Activated CD4-positive, alpha-beta T cell treated with anti-CD3 and anti-CD28 coated beads, Interleukin-2, amount 50 U/mL, for 16 hours (primary cell): ENCODE measurements at places on chromosomes 2 and 18.

- no peak for DNase-seq
These were observed 15.6 kb downstream of the PLCD4 start for GRCh38 chr2:218623366-218623705.

- DNase-seq = no peak
These were observed 47.3 kb downstream of the TMEM163 start for GRCh38 chr2:134671513-134671912.

DNA sequence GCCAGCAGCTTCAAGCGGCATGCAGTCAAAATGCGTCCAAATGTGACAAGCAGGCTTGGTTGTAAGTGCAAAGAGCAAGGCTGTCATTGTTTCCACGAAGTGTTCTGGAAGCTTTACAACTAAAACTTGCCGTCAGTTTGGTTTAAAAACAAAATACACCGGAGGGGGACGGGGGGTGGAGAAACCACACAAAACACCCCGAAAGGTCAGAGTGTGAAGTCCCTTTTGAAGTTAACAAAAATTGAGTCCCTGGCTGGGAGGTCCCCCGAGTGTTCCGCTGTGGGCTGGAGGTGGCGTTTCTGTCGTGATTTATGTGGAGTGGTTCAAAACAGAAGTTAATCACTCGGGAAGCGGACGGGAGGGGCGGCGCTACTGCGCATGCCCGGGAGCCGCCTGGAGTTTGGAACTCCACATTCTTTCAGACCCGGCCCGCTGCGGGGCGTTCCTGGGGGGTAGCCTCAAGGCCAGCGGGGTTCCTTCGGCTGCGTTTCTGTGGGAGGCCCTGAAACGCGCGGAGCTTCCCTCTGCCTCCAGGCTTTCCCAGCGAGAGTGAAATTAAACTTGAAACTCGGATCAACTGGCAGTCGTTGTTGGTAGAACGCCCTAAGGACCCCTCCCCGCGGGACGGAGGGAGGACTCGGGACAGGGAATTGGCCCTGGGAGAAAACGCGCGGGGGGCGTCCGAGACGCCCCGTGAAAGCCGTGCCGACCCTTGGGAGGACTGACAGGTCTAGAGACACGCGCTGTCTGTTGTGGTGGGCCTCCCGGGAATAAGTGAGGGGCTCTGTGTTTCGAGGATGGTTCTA is 1.4 kb downstream of the TGIF1 start:
- DNase-seq = peak; percentile 78

DNA sequence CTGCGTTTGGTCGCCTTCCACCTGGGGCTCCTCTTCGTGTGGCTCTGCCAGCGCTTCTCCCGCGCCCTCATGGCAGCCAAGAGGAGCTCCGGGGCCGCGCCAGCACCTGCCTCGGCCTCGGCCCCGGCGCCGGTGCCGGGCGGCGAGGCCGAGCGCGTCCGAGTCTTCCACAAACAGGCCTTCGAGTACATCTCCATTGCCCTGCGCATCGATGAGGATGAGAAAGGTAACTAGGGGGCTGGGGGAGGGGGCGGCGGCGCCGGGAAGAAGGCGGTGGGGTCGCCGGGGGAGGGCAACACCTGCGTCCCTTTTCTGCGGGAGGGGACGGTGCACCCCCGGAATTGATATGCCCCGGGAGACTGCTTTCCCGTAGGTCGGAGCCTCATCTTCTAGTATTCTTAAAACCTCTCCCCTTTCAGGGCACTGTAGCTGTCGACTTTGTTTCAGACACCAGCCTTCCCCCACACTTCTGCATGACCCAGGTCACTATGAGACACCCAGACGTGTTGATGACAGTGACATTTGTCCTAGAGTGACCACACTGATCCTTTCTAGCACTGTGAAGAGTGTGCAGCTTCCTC is 755 bp downstream of the SPAST start:
- peak; percentile 11 for DNase-seq

DNA sequence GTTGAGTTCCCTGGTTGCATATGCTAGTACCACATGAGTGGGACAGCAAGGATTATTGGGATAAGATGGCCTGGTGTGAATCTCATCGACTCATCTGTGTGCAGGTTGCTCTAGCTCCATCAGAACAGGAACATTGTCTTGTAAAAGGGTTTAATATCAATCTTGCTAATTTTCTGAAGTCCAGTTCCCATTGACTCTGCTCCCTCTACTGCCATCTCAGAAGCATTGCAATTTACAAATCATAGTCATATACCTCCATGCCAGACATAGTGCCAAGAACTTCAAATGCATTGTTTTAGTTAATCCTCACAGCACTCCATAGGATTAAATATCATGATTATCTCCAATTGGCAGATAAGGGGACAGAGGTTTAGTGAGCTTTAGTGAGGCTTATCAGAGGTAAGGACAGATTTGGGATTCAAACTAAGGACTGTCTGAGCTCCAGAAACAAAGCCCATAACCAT is 4.8 kb upstream of the STAT4 start:
- DNase-seq = peak; percentile 53

- peak; percentile 65 for DNase-seq
These were observed at the start of gene TET3 for GRCh38 chr2:73984203-73984921. Gene TET3 (plus strand): TSS chr2:73984910. CDS start chr2:73986404, 1,494 bp downstream.

DNA sequence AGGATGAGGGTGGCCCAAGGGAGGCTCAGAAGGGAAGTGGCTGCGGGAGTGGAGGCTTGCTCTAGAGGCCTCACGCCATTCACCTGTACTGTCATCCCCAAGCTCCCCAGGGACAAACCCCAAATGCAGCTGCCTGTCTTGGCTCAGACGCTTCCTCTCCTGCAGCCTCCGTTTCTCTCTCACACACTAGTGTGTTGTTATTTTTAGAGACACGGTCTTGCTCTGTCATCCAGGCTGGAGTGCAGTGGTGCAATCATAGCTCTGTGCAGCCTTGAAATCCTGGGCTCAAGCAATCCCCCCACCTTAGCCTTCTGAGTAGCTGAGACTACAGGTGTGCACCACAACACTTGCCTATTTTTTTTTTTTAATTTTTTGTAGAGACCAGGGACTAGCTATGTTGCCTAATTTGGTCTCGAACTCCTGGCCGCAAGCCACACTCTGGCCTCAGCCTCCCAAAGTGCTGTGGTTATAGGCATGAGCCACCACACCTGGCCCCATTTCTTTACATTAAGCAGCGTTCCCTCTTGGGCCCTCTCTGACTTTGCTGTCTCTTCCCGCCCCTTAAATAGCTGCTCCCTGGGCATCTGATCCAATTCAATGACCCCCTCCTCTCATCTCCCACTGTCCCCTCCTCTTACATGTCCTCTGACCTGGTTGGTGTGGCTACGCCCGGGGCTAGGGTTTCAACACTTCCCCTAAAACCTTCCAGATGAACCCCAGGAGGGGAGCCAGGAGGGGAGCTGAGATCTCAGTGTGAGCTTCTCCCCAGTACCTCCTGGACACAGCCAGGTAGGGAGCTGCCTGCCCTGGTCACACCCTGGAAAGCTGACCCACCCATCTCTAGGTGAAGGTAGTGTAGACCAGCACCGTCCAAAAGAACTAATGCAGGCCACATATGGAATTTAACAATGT is 24.0 kb upstream of the LOXHD1 start:
- no peak for DNase-seq

- DNase-seq = peak; percentile 49
These were observed 229.1 kb upstream of the RBBP8 start for GRCh38 chr18:22703883-22704585.

DNA sequence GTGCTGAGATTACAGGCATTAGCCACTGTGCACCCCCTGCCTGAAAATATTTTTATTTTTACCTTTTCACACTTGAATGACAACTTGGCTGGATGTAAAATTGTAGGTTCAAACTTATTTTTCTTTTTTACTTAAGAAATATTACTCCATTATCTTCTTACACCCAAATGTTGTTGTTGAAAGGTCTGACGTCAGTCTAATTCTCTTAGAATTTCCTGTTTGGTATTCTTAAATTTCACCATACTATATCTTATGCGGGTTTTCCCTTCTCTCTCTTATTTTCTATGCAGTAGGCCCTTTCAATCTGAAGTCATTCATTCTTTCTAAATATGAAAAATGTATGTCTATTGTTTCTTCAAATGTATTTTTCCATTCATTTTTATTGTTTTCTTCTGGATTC is 29.1 kb upstream of the RAB11FIP5 start:
- DNase-seq = no peak

GRCh38 chr2:216548901-216549331 is 50.3 kb downstream of the RPL37A start:
- no peak for DNase-seq

DNA sequence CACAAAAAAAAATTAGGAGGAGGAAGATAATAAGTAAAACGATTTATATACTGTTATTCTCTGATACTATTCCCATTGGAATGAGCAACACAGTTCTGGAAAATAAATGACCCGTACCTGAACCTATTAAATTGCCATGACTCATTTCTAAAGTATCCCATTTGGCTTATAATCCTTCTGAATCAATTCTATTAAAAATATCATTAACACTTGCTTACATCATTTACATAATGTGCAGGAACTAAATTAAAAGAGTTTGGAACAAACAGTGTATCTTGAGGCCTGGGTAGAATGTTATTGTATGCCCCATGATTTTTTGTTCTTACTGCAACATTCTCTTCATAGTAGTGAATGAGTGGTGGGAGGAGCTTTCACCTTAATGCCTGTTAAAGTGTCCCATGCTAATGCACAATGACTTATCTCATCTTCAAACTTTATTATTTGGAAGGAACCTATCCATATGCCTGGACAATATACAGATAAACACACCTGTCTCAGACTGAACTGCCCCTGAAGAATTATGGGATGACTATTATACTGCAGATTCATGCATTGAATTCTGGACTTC is 549.9 kb upstream of the ACVR2A start:
- no peak for DNase-seq

- DNase-seq = peak; percentile 47
These were observed 1.8 kb downstream of the ZFP36L2 start for GRCh38 chr2:43224571-43225092.

- no peak for DNase-seq
These were observed 117.2 kb downstream of the CMPK2 start for GRCh38 chr2:6748406-6749067.

DNA sequence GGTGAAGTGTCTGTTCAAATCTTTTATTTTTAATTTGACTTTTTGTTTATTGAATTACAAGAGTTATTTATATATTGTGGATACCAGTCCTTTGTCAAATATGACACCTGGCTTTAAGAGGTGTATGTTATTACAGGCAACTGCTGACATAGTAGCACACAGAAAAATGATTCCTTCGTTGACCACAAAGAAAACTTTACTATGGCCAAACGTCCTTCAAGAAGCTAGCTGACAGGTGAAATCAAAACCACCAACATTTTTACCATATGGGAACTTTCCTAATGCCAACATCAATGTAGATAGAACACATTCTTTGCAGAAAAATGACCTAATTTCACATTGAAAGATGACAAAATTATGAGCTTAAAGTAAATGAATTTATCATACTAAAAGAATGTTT is 6.4 kb upstream of the SRBD1 start:
- no peak for DNase-seq

DNA sequence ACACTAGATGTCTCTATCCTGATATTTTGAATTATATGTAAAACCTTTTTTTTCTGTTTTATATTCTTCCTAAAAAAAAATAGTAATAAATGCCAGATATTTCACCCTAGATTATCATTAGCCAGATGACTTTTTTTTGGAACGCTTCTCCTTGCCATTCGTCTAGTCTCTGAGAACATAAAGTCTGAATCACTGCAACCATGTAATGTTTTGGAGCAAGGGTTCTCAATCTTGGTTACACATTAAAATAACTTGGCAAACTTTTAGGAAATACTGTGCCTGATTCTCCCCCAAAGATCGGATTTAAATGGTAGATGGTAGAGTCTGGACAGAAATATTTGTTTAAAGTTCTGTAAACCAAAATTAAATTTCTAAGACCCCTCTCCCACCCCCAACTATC is 21.0 kb downstream of the SLC25A52 start:
- no peak for DNase-seq

GRCh38 chr2:158011055-158011771 is 90.5 kb upstream of the UPP2 start:
- no peak for DNase-seq

DNA sequence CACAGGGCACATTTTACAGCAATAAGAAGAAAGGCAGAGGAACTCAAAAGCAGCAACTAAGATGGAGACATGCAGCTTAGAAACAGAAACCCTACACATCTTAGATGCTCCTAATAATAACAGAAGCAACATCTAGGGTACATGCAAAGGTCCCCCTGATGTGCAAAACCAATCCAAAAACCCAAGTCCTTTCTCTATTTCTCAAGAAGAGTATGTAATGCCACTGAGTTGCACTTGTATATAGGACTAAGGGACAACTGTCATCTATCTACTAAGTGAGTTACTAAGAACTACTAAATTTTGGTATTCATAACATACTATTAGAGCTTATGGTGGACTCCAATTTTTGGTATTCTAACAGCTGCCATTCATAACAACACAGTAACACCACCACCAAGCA is 28.4 kb downstream of the HNRNPLL start:
- no peak for DNase-seq

GRCh38 chr2:191631754-191632153 is 46.2 kb upstream of the NABP1 start:
- no peak for DNase-seq

GRCh38 chr2:99365661-99366060 is 28.5 kb downstream of the EIF5B start:
- DNase-seq = no peak

DNA sequence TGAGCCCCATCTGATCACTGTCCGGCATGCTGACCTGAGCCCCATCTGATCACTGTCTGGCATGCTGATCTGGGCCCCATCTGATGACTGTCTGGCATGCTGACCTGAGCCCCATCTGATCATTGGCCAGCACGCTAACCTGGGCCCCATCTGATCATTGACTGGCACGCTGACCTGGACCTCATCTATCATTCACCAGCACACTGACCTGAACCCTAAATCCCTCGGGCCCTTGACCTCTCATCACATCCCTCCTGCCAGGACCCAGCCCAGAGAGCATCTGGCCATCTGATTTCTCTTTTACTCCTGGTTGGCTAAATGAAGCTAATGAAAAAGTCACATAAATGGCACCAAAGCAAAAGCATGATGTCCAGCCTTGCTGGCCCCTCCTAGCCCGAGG is 207.1 kb downstream of the NDUFA10 start:
- DNase-seq = no peak

DNA sequence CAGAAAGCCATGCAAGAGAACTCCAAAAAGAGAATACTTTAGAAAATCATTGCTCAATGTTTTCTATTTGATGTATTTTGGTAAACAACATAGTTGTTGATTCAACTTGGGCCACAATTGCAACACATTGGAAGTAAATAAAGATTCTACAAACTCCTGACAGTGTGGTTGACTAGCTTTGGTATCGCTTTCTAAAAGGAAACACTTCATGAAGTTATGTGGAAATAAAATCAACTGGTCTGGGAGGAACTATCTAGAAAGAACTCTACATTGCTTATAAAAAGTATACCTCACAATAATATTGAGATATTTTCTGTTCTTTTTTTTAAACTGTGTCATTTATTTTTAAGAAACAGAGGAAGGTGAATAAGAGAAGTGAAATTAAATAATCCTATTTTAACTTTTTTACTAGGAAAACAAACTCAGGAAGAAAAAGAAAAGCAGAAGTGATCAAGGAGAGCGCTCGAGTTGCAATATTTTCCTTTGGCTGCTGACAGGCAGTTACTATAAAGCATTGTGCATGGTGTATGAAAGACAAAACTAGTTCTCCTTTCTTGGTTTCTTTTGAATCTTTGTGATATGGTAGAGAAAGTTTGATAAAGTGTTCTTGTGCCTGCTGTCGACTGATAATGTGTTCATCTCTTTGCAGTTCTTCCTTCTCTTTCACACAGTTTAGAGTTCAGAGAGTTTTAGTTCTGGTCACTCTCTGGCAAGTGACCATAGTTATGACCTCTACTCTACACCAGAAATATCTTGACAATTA is 3.0 kb downstream of the DHRS9 start:
- DNase-seq = peak; percentile 33
